ENCODE measurements at places on chromosomes 16 and 17. TPM values are rescaled to one million over a fixed set of nuclear protein-coding genes. Genes with fewer than 3 reads are reported as not detected.

TP53 gene
- 57.2 TPM for total RNA-seq

NATD1 gene
- total RNA-seq: 3.2 TPM

KRT23 gene
- total RNA-seq: under 0.01 TPM

LRRC75A gene
- 0.34 TPM for total RNA-seq

SLC9A5 gene
- total RNA-seq: 0.89 TPM

CNTNAP1 gene
- 16.4 TPM for total RNA-seq

PPP1R27 gene
- not detected for total RNA-seq
